ENCODE measurements at places on chromosomes 7 and 10.

DNA sequence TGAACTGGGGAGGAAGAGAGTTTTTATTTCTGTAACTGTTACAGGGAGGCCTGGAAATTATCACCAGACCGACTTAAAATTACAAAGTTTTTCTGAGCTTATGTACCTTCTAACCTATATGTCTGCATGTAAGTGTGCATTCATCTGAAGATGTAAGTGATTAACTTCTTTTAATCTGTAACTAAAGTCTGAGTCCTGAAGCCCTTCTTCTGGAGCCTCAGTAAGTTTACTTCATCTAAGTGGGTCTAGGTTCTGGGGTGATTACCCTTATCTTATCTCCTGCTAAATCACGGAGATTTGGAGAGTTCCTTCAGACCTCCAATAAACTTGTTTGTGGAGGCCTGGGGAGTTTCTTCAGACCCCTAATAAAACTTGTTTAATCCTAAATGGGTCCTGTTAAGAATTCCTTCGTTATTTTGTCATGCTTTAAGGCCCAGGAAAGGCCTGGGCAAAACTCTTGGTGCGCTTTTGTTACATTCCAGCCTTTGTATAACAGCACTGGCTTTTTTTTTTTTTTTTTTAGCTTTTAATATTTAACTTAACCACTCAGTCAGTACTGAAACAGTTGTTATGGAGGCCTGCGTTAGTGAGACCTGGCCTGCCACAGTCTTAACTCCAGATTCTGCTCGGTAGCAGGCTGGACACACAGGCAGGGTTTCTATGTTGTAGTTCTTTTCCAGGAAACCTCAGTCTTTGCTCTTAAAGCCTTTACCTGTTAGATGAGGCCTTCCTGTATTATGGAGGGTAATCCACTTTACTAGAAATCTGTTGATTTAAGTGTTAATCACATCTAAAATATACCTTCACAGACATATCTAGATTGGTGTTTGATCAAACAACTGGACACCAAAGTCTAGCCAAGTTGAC, 33.0 kb downstream of the TPST1 start:
- no peak for DNase-seq

- no peak for DNase-seq
These were observed 24.5 kb upstream of the KLF14 start for GRCh38 chr7:130758429-130759056.

DNA sequence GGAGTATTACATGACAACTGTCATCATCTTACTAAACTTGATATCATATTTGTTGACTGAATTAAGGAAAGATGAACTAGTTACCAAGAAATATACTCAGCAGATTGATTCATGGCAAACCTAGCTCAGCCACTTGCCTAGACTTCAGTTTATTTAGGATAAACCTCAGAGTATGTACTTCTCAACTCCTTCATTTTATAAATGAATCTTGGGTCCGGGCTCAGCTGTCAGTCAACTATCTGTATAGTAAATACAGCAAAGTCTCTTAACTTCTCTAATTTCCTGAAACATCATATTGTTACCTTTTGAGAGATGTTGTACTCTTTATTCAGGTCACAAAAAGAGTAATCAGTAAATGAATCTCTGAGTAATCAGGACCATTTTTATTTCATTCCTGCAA, 211.0 kb upstream of the KLF14 start:
- no peak for DNase-seq

GRCh38 chr10:80158126-80158525, 25.6 kb downstream of the PLAC9 start:
- no peak for DNase-seq

DNA sequence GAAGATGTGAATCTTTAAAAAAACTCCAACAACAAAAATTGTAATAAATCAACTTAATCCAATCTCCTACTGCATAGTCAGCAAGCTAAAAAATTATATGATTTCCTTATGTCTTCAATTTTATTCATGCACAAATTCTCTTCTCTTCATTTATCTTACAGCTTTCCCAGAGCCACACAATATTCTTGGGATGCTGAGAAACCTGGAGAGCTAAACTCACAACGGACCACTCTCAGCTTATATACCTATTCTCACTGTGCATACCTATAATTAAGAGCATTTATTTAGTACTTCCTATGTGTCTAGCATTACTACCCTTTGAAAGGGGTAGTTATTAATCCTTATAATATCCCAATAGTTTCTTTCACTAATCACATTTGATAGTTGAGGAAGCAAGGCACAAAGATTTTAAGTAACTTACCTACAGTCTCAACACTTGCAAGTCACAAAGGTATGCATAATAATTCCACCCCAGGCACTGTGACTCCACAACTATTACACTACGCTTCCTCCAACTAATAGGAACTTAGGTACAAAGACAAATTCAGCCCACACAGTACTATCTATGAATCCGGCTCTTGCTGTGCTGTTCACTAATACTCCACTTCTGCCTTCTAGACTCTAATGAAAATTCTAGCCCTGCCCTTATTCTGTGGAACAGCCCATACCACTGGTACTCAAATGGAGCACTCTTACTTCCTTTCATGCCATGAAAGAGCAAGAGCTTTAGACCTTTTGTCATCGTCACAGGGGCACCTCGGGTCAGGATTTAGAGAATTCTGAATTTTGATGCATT, 5.1 kb downstream of the CCDC71L start:
- no peak for DNase-seq

DNA sequence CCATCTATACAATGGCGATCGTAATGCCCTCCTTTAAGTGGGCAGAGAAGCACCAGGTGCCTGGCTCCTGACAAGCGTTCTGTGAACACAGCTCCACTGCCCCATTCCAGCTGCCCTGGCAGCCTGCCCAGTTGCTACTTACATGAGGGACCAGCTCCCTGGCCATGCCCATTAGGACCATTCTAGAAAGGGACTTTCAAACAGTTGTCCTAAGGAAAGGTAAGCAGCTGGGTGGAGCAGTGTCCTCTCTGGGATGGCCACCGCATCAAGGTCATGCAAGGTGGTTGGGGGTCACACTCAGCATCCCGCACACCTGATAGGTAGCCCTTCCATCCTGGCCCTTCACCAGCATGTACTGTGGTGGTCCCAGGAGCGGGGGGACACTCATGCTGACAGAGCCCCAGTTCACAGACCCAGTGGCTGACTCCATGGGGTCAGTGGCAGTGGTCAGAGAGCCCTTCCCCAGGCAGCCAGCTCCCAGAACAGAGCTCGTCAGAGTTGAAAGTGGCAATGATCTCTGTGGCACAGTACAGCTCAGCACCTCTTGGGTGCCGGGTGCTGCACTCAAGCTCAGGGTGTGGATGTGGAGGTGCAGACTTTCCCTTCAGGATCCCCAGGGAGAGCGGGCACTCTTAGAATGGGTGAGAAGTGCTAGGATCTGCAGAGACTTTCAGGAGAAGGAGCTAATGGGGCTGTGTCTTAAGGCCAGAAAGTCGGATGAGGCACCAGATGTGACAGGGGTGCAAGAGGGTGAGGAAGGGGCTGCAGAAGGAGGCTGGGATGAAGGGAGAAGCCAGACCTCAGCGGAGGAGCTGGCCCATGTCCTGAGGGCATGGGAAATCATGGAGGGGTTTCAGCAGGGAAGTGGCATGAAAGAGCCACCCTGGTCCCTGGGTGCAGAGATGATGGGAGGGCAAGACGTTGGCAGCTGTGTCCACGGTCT, 10.9 kb downstream of the MMRN2 start:
- no peak for DNase-seq

DNA sequence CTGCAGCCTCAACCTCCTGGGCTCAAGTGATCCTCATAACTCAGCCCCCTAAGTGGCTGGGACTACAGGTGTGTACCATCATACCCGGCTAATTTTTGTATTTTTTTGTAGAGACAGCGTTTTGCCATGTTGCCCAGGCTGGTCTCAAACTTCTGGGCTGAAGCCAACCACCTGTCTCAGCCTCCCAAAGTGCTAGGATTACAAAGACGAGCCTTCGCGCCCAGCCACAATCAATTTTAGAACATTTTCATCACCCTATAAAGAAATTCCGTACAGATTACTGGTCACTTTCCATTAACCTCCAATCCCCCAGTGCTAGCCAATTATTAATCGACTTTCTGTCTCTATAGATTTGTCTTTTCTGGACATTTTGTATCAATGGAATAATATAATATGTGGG, 32.3 kb upstream of the PALS2 start:
- DNase-seq: no peak

DNA sequence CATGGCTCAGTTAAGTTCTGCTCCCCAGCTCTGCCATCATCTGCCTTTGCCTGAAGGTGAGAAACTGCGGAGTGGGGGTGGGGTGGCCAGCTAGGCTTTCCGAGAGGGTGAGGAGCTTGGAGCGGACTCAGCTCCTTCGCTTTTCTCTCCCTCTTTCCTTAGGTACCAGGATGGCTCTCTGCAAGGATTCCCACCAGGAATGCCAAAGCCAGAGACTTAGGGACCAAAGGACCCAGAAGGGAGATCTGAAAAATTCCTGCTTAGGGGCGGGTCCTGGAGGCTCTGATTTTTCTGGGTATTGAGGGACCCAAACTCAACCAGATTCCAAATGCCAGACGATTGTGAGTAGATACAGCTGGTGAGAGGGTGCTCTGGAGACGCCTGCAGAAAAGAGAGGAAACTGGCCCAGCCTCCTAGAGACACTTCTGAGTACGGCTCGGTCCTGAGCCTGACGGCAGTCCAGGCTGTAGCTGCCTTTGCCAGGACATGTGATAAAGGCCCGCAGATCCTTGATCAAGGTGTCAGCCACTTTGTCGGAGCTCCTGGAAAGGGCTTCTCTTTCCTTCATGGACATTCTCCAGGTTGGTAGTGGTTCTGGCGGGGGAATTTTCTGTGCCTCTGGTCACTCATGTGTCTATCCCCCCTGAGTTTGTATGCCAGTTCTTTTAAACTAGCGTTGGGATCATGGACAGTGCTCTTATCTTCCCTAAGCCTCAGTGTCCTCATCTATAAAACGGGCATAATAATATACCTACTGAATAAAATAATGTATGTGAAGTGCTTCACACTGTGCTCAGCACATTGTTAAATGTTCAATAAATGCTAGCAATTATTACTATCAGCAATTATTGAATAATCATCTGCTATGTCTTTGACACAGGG, 42.5 kb upstream of the BTRC start:
- DNase-seq: no peak

DNA sequence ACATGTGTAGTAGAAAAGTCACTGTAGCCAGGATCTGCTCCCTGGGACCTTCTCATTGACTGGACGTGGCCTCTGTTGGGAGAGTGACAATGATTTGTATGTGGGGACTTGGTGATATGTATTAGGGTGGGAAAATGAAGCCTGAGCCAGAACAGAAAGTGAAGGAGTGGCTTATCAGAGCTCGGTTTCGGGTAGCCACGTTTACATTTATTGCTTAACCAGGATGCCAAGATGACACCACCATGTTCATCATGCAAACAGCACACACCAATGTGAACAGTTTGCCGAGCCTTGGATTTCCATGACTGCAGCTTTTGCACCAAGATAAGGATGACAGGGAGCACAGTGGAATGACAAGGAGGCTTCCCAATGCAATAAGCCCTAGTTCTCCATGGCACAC, 112.8 kb upstream of the STK17A start:
- DNase-seq: no peak

DNA sequence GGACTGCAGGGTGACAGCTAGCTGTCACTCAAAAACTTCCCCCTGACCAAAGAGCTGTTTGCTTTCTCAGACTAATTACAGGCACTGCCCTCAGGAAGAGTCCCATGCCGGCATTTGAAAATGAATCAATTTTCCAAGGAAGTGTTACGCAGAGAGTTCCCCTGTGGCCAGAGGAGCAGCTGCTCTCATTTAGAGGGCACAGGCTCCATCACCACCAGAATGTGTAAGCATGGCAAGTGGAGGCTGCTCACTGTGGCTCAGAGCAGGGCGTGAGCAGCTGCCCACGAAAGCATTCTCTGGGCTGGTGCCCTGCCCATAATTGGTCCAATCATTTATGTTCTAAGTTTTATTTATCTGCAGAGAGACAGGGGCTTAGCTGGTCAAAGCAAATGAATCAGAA, 202.2 kb downstream of the RAMP3 start:
- no peak for DNase-seq

- no peak for DNase-seq
These were observed 71.7 kb downstream of the NOD1 start for GRCh38 chr7:30406664-30407425.

DNA sequence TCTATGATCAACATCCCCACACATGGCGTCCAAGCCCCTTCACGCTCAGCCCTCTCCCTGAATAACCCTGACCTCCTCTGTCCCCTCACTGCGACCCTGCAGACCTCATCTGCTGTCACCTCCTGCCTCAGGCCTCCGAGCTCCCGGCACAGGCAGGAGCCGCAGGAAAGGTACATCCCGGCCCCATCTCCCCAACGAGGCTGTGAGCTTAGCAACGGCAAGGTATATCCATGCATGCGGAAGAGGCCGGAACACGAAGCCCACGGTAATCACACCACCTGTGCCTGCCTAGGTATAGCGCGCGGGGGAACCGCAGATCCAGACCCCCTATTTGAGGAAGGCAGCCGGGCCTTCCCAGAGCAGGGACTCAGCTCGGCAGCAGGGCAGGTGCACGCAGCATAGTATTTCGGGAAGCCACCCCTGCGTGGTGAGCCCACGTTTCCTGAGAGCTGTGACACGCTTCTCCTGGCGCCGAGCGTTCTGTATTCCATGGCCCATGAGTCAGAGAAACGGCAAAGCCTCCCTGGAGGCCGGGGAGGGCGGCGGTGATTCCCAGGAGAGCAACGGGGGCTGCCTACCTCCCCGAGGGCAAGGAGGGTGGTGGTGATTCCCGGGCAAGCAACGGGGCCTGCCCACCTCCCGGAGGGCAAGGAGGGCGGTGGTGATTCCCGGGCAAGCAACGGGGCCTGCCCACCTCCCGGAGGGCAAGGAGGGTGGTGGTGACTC, 50.1 kb upstream of the DNAAF5 start:
- no peak for DNase-seq

DNA sequence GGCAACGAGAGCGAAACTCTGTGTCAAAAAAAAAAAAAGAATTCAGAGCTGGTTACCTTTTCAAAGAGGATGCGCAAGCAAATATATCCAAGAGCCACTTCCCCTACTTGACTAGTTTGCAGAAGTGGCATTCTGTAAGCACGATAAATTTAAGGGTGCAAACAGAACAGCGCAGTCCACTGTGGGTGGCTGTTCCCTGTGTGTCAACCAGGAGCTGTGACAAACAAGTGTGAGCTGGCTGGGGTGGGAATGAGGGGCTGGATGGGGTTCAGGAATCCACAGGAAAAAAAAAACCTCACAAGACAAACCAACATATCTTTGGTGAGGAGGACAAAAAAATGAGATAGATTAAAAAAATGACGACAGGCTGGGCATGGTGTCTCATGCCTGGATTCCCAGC, 15.9 kb downstream of the GUSB start:
- DNase-seq: no peak
